Activated CD4-positive, alpha-beta T cell treated with anti-CD3 and anti-CD28 coated beads, Interleukin-2, amount 10 ng/mL, durations not matched to agents 7 days and 5 days (primary cell): ENCODE measurements at places on chromosomes 13 and 19. TPM values are rescaled to one million over a fixed set of nuclear protein-coding genes. Genes with fewer than 3 reads are reported as not detected.
A peak's percentile ranks its signal among the peaks of the same experiment; 100 is the strongest.

DNA sequence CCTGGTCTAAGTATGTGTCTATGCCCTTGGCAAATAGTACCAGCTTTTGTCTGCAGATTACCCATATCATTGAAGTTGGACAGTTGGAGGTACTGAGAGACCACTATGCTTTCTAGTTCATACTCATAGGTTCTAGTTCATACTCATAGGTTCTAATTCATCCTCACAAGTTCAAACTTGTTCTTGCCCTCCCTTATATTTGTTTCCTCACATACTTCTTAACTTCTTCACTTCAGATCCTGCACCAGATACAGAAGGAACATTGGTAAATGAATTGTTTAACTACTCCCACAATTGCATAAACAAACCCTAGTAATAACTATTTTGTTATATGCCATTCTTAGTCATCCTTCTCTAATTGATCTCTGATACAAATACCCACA lies 172.2 kb downstream of the SLITRK1 start:
- DNase-seq = no peak
- H3K4me1 ChIP-seq = no peaks in the 10 kb centered on the region
- H3K27me3 ChIP-seq = no peaks in the 10 kb centered on the region
- no peak overlapping the region for H3K27ac ChIP-seq
- no peaks in the 10 kb centered on the region for H3K36me3 ChIP-seq

Gene TSSK6
- total RNA-seq = 3.7 TPM

- no peaks in the 10 kb centered on the region for H3K27me3 ChIP-seq
- peaks cover 43% of the 10 kb centered on the region for H3K36me3 ChIP-seq
- no peak overlapping the region for H3K27ac ChIP-seq
These were observed 25.6 kb downstream of the BRCA2 start for GRCh38 chr13:32340914-32341313.

Gene CEACAM4
- total RNA-seq = not detected

DNA sequence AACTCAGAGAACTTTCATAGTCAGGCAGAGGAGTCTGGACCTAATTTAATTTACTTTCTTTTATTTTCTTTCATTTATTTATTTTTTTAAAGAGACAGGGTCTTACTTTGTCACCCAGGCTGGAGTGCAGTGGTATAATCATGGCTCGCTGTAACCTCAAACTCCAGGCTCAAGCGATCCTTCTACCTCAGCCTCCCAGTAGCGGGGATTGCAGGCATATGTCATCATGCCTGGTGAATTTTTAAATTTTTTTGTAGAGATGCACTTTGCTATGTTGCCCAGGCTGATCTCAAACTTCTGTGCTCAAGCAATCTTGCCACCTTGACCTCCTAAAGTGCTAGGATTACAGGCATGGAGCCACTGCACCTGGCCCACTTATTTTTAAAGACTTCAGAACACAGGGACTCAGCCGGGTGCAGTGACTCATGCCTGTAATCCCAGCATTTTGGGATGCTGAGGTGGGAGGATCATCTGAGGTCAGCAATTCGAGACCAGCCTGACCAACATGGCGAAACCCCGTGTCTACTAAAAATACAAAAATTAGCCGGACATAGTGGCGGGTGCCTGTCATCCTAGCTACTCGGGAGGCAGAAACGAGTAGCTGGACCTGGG lies 50.6 kb downstream of the KLF5 start:
- no peaks in the 10 kb centered on the region for H3K36me3 ChIP-seq
- H3K4me1 ChIP-seq = no peaks in the 10 kb centered on the region
- no peak overlapping the region for H3K27ac ChIP-seq
- no peaks in the 10 kb centered on the region for H3K27me3 ChIP-seq

GRCh38 chr13:38688674-38689073 lies 1.8 kb downstream of the FREM2 start:
- H3K27me3 ChIP-seq = peaks cover 19% of the 10 kb centered on the region
- no peak overlapping the region for H3K4me3 ChIP-seq
- H3K36me3 ChIP-seq = no peaks in the 10 kb centered on the region
- no peaks in the 10 kb centered on the region for H3K4me1 ChIP-seq
- DNase-seq = no peak

DNA sequence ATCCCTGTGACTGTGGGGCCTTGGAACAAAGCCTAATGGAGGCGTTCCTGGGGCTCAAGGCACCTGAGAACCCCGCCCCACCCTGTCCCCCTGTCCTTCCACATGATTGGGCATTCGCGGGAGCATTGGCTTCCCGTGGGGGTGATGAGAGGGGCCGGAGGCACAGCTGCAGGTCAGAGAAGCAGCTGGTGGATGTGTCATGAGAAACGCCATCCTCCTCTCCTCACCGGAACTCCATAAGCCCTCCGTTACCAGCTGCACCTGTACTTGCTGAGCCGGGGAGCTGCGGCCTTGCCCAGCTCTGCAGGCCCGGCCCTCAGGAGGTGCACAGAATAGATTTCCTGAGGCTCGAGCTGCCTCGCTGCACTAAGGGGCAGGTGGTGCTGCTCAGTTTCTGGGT lies 42.0 kb downstream of the CAPN12 start:
- H3K4me1 ChIP-seq = peaks cover 13% of the 10 kb centered on the region
- no peak for DNase-seq
- peaks cover 26% of the 10 kb centered on the region for H3K36me3 ChIP-seq
- H3K4me3 ChIP-seq = no peak overlapping the region
- H3K27me3 ChIP-seq = no peaks in the 10 kb centered on the region
- H3K27ac ChIP-seq = no peak overlapping the region

DNA sequence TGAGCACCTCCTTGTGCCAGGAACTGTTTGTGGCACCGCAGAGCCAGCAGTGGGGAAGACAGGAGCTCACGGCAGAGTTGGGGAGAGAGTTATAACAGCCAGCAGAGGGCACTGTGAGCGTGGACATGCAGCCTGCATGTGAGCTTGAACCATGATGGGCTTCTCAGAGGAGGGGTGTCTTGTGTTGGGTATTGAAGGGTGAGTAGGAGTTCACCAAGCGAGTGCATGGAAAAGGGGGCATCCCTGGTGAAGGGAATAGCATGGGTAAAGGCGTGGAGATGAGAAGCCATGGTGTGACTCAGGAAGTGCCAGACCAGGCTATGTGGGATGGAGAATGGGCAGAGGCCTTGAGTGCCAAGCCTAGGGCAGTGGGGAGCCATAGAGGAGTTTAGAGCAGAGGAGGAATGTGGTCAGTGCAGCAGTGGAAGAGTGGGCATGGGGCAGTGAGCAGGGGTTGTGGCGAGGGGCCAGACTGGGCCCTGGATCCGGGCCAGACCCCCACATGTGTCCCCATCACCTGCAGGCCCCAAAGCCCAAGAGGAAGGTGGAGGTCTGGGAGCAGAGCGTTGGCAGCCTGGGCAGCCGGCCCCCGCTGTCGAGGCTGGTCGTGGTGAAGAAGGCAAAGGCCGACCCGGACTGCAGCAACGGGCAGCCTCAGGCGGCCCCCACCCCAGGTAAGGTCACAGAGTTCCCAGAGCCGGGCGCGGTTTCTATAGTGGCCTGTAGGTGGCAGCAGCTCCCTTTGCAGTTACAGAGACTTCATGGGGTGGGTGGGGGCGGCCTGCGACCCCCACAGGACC lies 11.8 kb upstream of the SHD start:
- H3K27ac ChIP-seq = no peak overlapping the region
- H3K27me3 ChIP-seq = no peaks in the 10 kb centered on the region
- no peak overlapping the region for H3K4me3 ChIP-seq
- peaks cover 35% of the 10 kb centered on the region for H3K4me1 ChIP-seq

- no peak overlapping the region for H3K4me3 ChIP-seq
- DNase-seq = no peak
- no peaks in the 10 kb centered on the region for H3K36me3 ChIP-seq
- H3K27ac ChIP-seq = no peak overlapping the region
These were observed 77.4 kb upstream of the SPATA13 start for GRCh38 chr13:24083141-24083540.

GRCh38 chr19:48436586-48436985 lies 9.2 kb upstream of the GRWD1 start:
- no peaks in the 10 kb centered on the region for H3K36me3 ChIP-seq
- DNase-seq = no peak
- peaks cover 6% of the 10 kb centered on the region for H3K27me3 ChIP-seq
- H3K27ac ChIP-seq = no peak overlapping the region

DNA sequence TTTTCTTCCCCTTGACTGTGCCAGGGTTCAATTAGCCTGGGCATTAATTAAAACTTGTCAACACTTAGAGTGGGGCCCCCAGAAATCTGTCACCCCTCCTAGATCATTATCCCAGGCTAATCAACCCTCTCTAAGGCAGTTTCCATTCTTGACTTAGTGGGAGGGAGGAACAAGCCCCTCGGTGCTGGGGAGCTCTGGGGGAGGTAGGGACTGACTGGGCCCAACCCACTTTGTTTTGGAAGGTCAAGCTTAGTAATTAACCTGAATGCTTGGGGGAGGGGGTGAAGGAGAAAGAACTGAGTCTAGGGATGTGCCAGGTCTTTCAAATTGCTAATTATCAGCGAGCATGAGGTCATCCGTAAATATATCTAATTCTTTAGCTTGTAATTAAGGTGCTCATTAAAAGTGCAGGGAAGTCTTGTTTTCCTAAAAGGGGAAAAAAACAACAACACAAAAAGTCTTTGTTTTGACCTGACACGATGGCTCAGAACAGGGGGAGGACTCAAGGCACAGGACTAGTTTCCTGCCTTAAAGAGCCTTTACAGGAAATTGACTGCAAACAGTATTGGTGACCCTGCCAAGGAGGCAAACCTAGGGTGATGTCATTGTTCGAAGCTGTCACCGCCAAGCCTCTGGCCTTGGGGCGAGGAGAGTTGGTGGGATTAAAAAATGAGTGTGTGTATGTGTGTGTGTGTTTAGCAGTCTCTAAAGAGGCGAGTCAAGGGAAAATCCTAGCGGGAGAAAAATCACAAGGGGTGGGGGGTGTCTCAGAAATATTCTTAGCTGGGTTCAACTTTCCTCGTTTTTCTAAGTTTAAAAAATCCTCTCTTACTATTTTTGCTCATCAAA lies 19.4 kb downstream of the ACTN4 start:
- H3K4me1 ChIP-seq = peaks cover 92% of the 10 kb centered on the region
- H3K4me3 ChIP-seq = no peak overlapping the region
- H3K36me3 ChIP-seq = peaks cover 47% of the 10 kb centered on the region
- H3K27ac ChIP-seq = peak overlapping the region; percentile 68
- peak; percentile 43 for DNase-seq
- H3K27me3 ChIP-seq = no peaks in the 10 kb centered on the region

DNA sequence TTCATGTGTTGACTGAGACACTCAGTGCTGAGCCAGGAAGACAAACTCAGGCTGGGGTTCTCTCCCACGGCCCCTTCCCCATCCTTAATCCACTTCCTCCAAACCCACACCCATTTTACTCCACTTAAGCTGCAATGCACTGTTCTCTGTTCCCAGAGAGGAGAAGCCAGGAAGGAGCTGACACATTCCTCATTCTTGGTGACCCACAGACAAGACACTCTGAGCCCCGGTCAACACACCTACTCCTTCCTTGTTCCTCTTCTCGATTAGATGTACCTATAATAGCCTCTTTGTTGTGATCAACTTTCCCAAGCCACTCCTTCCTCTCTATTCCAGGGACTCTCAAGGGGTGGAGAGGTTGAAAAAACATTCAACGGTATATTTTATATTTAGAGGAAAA lies 47.1 kb downstream of the INSR start:
- H3K4me3 ChIP-seq = no peak overlapping the region
- peaks cover 2% of the 10 kb centered on the region for H3K4me1 ChIP-seq
- H3K27ac ChIP-seq = no peak overlapping the region
- no peak for DNase-seq

Gene DLL3
- not detected for total RNA-seq

Gene MTUS2
- not detected for total RNA-seq

DNA sequence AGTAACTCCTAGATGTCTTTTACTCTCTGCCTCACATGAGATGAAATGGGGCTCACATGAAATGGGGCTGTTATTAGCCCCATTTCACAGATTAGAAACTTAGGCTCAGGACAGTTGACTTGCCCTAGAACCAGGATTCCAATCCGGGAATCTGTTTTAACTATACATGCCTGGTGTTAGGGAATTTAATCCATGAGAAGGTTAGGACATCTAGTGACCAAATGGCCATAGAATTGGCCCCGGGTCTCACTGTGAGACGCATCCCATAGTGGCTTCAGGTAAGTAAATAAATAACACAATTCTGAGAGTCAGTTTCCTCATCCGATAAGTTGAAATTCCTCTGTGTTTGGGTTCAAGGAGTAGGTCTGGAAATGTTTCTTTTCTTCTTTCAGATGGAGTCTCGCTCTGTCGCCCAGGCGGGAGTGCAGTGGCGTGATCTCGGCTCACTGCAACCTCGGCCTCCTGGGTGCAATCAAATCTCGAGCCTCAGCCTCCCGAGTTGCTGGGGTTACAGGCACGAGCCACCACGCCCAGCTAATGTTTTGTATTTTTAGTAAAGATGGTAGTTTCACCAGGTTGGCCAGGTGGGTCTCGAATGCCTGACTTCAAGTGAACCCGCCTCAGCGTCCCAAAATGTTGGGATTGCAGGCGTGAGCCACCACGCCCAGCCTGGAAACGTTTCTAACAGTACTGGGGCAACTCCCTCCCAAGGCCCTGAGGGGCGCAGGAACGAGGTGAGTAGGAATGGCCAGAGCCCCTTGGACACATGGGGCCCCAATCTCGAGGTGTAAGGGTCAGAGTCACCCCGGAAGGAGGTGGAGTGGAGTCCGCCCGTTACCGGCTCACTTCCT lies 1.2 kb upstream of the ZNF574 start:
- H3K27ac ChIP-seq = peak overlapping the region; percentile 99
- H3K36me3 ChIP-seq = peaks cover 9% of the 10 kb centered on the region
- peaks cover 39% of the 10 kb centered on the region for H3K4me1 ChIP-seq
- H3K4me3 ChIP-seq = peak overlapping the region; percentile 100

DNA sequence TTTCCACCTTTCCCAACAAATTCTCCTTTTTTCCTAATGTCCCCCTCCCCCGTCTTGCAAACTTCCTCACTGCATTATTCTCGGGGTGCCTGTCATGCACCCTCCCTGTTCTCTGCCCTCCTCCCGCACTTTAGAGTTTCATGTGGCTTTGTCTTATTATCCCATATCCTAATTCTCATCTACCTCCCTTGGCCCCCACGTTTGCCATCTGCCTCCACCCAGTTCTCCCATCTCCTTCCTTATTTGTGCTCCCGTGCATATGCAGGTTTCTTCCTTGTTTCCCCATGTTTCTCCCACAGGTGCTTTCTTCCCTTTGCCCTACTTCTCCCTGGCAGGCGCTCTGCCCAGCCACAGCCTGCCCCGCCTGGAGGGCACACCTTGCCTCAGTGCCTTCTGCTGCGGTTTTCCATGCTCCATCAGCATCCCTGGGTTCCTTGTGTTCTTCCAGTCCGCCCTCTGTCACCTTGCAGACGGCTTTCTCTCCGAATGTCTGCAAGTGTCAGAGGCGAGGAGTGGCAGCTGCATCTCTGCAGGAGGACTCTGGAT lies 1.5 kb downstream of the SPATA13 start:
- H3K27ac ChIP-seq = peak overlapping the region; percentile 26
- H3K27me3 ChIP-seq = peaks cover 9% of the 10 kb centered on the region
- DNase-seq = no peak
- H3K4me3 ChIP-seq = peak overlapping the region; percentile 82
- H3K4me1 ChIP-seq = peaks cover 24% of the 10 kb centered on the region

Gene TUBA3C
- not detected for total RNA-seq

- DNase-seq = no peak
- no peaks in the 10 kb centered on the region for H3K4me1 ChIP-seq
- H3K36me3 ChIP-seq = no peaks in the 10 kb centered on the region
These were observed 192.9 kb downstream of the DCT start for GRCh38 chr13:94286581-94286980.

GRCh38 chr13:51970349-51970748 lies 40.9 kb downstream of the ATP7B start:
- H3K27ac ChIP-seq = peak overlapping the region; percentile 48
- no peaks in the 10 kb centered on the region for H3K27me3 ChIP-seq
- H3K36me3 ChIP-seq = peaks cover 4% of the 10 kb centered on the region
- H3K4me1 ChIP-seq = peaks cover 51% of the 10 kb centered on the region
- peak; percentile 38 for DNase-seq
- H3K4me3 ChIP-seq = no peak overlapping the region

- H3K36me3 ChIP-seq = no peaks in the 10 kb centered on the region
- no peak for DNase-seq
- H3K4me3 ChIP-seq = no peak overlapping the region
- H3K27me3 ChIP-seq = no peaks in the 10 kb centered on the region
- peaks cover 9% of the 10 kb centered on the region for H3K4me1 ChIP-seq
- no peak overlapping the region for H3K27ac ChIP-seq
These were observed 19.1 kb downstream of the PGLS start for GRCh38 chr19:17530586-17530985.
